ENCODE measurements at places on chromosomes 13 and 19.

DNA sequence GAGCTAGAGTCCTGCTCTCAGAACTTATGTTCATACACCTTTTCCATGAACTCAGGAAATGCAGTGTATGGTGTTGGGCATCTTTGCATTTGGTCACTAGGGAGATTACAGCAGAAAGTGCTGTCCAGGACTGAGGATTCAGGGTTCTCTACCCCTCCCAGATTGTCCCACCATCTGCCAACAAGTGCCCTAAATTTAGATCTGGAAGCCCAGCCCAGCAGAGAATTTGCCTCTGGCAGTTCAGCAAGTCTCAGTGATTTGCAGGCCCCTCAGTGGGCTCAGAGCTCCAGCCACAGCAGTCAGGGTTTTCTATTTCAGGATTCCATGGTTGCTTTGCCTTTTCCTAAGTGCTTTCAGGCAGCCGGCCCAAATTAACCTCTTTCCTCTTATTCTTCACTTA, 23.4 kb downstream of the CNFN start:
- DNase-seq = no peak

- no peak for DNase-seq
These were observed 4.0 kb downstream of the FXYD3 start for GRCh38 chr19:35119578-35120155.

- DNase-seq = peak; percentile 22
These were observed 144.4 kb downstream of the DIAPH3 start for GRCh38 chr13:60019119-60019993.

- no peak for DNase-seq
These were observed 513 bp upstream of the ZNF317 start for GRCh38 chr19:9139609-9140158.
